Esophagus squamous epithelium (tissue), 5 donors: ENCODE measurements at places on chromosomes 1 and 21. TPM values are rescaled to one million over a fixed set of nuclear protein-coding genes. Genes with fewer than 3 reads are reported as not detected.

DNA sequence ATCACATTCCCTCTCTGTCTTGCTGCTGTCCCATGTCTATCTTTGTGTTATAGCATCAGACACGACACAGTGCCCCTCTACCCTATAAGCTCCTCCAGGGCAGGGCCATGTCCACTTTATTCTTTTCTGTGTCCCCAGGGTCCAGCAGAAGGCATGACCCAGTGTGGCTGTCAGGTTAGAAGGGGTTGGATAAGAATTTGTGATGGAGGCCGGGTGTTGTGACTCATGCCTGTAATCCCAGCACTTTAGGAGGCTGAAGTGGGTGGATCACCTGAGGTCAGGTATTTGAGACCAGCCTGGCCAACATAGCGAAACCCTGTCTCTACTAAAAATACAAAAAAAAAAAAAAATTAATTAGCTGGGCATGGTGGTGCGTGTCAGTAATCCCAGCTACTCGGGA is 26.3 kb upstream of the RNF19B start:
- DNase-seq: no peak

GNL2 gene
- total RNA-seq: 53.2 TPM

- DNase-seq: no peak
Measured at GRCh38 chr1:85850238-85850637, 142.0 kb upstream of the ZNHIT6 start.

LCE2A gene
- total RNA-seq: not detected

NR5A2 gene
- total RNA-seq: 1.2 TPM

DNA sequence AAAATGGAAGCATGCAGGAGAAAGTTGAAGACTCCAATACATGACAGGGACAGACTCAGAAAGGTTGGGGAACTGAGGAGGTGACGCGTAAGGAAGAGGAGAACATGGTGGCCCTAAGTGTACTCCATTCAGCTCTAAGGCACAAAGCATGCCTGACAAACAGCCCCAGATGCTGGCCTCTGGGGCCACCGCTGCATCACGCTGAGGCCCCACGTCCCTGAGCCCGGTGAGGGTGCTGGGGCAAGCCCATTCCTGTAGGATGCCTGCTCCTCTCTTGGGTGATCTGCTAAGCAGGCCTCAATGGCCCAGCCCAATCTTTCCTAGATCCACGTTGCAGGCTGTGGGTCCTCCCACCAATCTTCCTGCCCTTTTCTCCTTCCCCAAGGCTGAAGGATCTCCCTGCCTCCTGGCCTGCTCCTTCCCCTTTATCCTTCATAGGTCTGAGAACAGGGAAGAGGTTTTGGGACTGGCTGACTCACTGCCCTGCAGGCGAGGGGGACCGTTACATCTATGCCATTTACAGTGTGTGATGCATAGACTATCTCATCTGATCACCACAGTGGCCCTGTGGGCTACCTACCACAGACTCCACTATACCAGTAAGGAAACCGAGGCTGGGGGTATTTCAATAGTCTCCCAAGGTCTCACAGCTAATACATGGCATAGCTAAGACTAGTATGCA is 16.8 kb upstream of the NID1 start:
- no peak for DNase-seq

DNA sequence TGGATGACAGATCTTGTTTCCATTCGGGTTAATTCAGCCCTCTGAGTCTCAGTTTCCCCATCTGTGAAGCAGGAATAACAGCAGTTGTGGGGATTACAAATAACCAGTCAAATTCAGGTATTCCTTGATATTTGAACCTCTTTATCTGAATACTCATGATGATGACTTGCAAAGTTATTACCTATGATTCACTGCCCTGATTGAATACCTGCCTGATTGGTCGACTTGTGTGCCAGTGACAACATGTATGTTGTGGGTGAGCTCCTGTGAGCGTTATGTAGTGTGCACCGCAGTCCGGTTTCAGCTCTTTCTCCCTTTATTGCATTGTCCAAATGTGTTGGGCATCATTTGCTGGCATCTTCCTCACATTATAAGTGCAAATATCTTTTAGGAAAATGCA is 9.5 kb upstream of the TMEM61 start:
- DNase-seq: no peak

DNA sequence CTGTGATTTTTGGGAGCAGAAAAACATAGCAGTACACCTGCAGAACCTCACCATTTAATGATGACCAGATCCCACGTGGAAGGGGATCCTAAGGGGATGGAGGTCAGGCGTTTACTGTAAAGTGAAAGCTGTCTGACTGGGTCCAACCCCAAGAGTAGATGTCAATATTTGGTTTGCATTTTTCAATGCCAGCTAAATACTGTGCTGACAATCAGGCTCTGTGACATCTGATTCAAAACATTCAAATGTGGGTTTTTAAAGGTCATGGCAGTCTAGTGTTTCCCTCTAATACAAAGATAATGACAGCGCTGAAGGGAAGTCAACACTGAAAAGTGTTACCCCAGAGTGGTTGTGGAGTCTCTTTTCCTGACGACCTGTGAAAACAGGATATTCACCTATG is 68.1 kb downstream of the SPAG17 start:
- no peak for DNase-seq

DNA sequence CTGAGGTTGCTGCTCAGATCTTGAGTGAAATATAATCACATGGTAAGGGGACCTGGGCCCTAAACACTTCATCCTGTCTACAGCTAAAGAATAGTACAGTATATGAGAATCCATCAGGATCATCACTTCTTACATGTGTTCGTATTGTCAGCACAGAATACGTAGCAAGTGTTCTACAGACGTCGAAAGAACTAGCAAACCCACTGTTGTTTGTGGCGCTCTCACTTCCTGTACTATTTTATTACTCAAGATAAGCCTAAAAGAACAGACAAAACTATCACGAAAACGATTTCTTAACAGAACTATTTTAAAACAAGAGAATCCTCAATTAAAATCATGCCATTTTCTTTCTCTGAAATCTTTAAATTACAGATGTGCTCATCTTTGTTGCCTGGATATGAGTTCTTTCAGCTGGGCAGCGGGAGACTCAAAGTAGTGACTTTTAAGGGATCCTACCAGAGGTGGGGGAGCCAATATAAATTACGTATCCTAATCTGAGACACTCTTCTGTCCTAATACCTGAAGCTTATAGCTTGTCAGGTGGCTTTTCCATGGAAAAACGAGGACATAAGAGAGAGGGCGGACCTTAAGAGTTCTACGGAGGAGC is 724 bp downstream of the ST7L start:
- no peak for DNase-seq

DNA sequence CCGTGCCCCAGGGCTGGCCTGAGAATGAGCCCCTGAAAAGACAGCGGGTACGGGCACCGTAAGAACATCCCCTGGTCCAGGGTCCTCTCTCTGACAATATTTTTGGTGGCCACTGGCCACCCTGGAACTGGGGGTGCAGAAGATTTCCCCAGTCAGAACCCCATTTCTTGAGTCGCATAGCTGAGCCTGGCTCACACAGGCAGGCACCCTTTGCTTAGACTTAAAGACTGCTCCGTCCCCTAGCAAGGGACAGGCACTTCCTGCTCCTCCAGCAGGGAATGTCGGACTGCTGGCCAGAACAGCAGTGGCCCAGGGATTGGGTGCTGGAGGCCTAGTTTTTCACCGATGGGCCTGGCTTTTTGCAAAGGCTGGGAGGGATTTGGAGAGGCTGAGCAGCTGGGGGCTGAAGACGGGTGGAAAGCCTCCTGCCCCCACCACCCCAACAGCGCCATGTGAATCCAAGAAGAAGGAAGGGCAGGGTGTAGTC is 4.3 kb downstream of the OLIG2 start:
- no peak for DNase-seq

DNA sequence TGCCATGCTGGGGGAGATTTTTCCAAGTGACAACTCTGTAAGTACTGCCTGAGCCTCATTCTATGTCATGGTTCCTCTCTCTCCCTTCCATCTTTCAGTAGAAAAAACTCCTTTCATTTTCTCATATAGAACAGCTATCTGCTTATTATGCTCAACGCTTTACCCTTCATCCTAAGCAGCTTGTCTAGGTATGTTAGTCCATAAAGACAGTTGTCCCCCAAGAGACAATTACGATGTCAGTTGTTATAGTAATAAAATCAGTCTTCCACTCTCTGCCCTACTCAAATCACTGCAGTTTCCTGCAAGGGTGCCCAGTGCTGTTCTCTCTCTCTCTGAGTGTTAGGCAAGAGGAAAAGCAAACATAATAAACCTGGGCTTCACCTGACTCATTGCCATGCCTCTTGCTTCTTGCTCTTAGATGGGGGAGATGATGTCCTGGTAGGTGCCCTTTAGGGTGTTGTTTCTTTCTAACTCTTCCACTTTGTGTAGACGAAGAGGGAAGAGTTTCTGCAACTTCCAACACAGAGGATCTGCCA is 59.4 kb downstream of the PAPPA2 start:
- no peak for DNase-seq

- no peak for DNase-seq
Measured at GRCh38 chr1:98333936-98334335, 327.6 kb upstream of the SNX7 start.

- no peak for DNase-seq
Measured at GRCh38 chr1:183778568-183779433, 26.1 kb upstream of the RGL1 start.

ASTN1 gene
- not detected for total RNA-seq

DNA sequence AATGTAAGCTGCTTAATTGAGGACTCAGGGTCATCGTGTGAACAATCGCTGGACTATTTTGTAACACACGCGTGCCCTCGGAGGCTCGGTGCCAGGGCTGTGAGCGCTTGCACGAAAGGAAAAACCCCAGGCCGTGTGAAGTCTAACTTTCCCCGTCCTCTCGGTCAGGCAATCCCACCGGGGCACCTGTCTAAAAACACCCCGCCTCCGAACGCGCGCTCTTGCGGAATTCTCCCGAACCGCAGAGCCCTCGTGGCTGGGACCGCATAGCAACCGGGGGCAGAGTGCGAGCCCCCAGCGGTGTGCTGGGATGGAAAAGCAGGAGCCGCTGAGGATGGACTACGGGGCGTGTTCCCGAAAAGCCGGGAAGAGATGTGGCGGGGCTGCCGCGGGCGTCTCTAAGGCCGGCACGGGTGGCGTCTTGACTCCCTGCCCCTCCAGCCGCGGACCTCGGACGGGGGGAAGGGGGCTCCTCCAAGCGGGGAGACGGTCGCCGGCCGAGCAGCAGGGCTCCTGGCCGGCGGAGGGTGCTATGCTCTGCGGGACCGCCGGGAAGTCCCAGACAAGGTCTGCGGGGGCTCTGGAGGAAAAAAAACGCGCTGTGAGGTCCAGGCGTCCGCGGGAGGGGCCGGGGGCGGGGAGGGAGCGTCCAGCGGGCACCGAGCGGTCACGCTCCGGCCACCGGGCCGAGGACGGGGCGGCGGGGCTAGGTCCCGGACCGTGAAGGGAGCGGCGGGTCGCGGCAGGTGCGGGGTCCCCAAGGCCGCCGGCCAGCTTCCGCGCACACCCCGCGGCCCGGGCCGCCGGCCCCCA is 936 bp downstream of the ZBTB21 start:
- no peak for DNase-seq

DNA sequence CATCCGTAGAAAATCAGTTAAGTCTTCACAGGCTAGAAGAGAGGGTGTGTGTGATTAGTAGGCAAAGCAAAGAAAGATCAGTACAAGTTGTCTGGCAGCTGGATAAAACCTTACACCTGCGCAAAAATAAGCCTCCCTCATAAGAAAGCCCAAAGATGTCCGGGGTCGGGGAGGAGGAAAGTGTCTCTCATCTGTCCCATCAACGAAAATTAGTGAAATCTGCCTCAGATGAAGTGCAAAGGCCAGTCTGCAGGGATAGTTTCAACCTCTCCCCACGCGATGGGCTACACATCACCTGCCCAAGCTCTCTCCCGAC is 333.9 kb downstream of the SRGAP2C start:
- no peak for DNase-seq

DNA sequence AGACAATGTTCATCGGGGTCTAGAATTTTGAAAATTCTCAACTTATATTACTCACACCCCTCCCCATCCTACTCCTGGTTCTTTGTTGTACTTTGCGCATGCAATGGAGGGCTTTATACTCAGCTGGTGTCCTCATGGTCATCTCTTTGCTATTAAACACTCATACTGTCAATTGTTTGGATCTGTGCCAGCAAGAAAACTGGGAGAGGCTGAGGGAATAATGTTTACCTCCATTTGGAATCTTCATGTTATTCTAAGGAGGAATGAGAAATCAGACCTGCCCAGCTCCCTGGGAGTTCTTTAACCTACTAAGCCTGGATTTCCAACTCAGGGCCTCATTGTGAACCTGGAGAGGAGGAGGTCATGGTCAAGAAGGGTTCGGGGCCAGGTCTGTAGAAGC is 143.9 kb upstream of the DNAH14 start:
- DNase-seq: no peak

GRCh38 chr1:85550784-85551516 is 29.6 kb upstream of the CCN1 start:
- no peak for DNase-seq

- no peak for DNase-seq
Measured at GRCh38 chr1:244092293-244092963, 41.3 kb downstream of the ZBTB18 start.

DNA sequence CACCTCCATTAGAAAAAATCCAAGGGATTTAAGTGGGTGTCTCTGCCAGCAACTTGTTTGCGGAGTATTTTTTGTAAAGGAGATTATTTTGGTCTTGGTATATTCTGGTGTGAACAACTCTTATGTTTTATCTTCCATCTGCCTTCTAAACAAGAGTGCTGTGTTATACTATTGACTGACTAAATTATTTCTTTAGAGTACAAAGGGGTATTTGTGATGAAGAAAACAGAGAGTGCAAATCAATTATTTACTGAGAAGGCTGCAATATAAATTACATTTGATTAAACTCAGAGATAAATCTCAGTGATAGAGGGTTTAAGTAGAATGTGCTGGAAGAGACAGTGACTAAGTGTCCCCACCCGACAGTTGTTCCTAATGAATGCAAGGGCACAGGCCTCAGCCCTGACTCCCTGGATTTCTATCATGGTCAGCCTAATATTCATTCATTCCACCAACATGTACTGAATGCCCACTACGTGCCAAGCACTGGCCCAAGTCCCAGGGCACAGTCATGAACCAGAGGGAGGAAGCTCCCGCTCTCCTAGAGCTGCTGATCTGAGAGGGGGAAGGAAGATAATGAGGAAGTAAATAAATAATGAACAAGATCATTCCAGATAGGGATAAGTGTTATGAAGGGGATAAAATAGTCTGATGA is 196.9 kb upstream of the C8B start:
- no peak for DNase-seq

DNA sequence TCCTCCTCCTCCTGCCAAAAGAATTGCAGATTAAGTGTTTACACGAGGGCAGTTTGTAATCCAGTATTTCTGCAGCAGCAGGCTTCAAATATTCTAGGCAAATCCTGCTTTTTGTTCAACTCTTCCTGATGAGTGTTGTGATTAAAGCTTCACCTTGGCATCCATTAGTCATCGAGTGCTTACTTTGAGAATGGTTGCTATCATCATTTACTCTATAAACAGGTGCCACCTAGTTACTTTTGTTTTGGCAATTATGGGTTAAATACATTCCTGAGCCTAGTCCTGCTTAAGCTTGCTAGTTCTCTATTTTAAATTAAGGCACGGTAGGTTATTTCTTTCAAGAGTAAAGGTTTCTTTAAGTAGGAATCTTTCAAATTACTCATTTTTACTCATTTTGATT is 20.3 kb downstream of the PDC start:
- no peak for DNase-seq
